ENCODE measurements at places on chromosomes 12 and 14. TPM values are rescaled to one million over a fixed set of nuclear protein-coding genes. Genes with fewer than 3 reads are reported as not detected.

TCTN2 gene
- 10.3 TPM for total RNA-seq

CLEC2A gene
- total RNA-seq, result not detected

CYP27B1 gene
- 2.5 TPM for total RNA-seq

SYNE3 gene
- total RNA-seq, result 104 TPM

BATF gene
- 171 TPM for total RNA-seq

TAS2R30 gene
- total RNA-seq, result 3.4 TPM

CLEC6A gene
- not detected for total RNA-seq

DYRK2 gene
- total RNA-seq, result 37.6 TPM

TUBA1B gene
- total RNA-seq, result 951 TPM

OSBPL8 gene
- 73.8 TPM for total RNA-seq

TCL1B gene
- 1.2 TPM for total RNA-seq

ANKRD33 gene
- not detected for total RNA-seq

SELPLG gene
- 1.8 TPM for total RNA-seq

ATF1 gene
- 37.7 TPM for total RNA-seq

RNASE1 gene
- total RNA-seq, result not detected

BCL11B gene
- 0.10 TPM for total RNA-seq

CACNA1C gene
- 0.02 TPM for total RNA-seq

SDR39U1 gene
- 70.6 TPM for total RNA-seq

RBP5 gene
- total RNA-seq, result 0.44 TPM

TBX3 gene
- total RNA-seq, result not detected

AMHR2 gene
- not detected for total RNA-seq

INHBE gene
- total RNA-seq, result 0.29 TPM

CCDC175 gene
- not detected for total RNA-seq

SLC6A12 gene
- total RNA-seq, result not detected

GPR84 gene
- not detected for total RNA-seq

DACT1 gene
- 3.5 TPM for total RNA-seq

LRRC23 gene
- 7.7 TPM for total RNA-seq

GPR132 gene
- total RNA-seq, result 48.5 TPM

METTL17 gene
- total RNA-seq, result 94.7 TPM

TCHP gene
- total RNA-seq, result 26.0 TPM

AQP6 gene
- not detected for total RNA-seq

MYH7 gene
- not detected for total RNA-seq

PAX9 gene
- total RNA-seq, result not detected

DCN gene
- total RNA-seq, result not detected

KCNA5 gene
- 0.81 TPM for total RNA-seq

CLEC1B gene
- total RNA-seq, result not detected

RTL1 gene
- not detected for total RNA-seq

KRT85 gene
- total RNA-seq, result not detected

PPP1R13B gene
- 18.8 TPM for total RNA-seq

LRP1-AS gene
- total RNA-seq, result not detected

CRIP2 gene
- total RNA-seq, result 2.9 TPM

POU6F1 gene
- 20.3 TPM for total RNA-seq

KCNMB4 gene
- 0.86 TPM for total RNA-seq

IQSEC3 gene
- total RNA-seq, result not detected

GLT8D2 gene
- not detected for total RNA-seq

ZC2HC1C gene
- not detected for total RNA-seq

CPNE6 gene
- 0.09 TPM for total RNA-seq

CLEC4E gene
- not detected for total RNA-seq

KCNK10 gene
- total RNA-seq, result 0.07 TPM

ACOT6 gene
- not detected for total RNA-seq

TMEM253 gene
- not detected for total RNA-seq

PRKD1 gene
- total RNA-seq, result 5.1 TPM

CLMN gene
- 23.4 TPM for total RNA-seq

SLCO1B1 gene
- total RNA-seq, result not detected

IL22 gene
- total RNA-seq, result not detected
